Endodermal cell (in vitro differentiated cells): ENCODE measurements at places on chromosomes 11 and 22. TPM values are rescaled to one million over a fixed set of nuclear protein-coding genes. Genes with fewer than 3 reads are reported as not detected.

The CARD18 gene
- not detected in 2 replicates for total RNA-seq

The TXN2 gene
- total RNA-seq: 52.9 to 57.7 TPM (median 56.3 TPM) in 3 replicates

GRCh38 chr11:57230791-57231538 is 6.1 kb downstream of the APLNR start:
- DNase-seq: peak; percentile 77

The PRR5L gene
- total RNA-seq: 5.0 to 18.4 TPM (median 7.2 TPM) in 3 replicates

The PTPRCAP gene
- 0.49 TPM in 1 of 3 replicates, not detected in the others for total RNA-seq

- no peak for DNase-seq
Measured at GRCh38 chr11:125210066-125210465, 45.5 kb downstream of the PKNOX2 start.

GRCh38 chr11:78797559-78797958 is 222.9 kb upstream of the NARS2 start:
- DNase-seq: no peak

DNA sequence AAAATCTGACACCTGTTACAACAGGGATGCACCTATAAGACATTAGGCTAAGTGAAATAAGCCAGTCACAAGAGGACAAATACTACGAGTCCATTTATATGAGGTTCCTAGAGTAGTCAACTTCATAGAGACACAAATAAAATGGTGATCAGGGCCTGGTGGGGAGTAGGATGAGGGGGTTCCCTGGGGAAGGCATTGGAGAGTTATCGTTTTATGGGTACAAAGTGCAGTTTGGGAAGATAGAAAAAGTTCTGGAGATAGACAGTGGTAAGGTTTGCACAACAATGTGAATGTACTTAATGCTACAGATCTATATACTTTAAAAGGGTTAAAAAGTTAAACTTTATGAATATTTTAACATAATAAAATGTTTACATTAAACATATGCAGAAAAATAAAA is 31.4 kb upstream of the B3GNT6 start:
- DNase-seq: no peak

DNA sequence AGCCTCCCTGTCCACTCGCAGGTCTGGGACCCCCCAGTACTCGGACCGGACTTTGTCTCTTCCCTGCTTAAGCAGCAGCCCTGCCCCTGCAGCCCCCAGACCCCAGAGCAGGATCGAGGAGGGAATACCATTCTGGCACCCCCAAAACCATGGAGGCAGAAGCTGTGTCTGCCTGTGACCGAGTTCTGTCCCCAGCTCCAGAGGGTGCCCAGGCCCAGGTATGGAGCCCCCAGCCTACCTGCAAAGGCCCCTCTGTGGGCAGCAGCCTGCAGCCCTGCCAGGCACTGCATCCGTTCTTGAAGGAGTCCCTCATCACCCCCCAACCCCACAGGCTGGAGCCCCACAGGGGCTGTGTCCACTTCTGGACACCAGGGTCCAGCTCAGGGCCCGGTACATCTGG is 163.8 kb downstream of the BRD1 start:
- peak; percentile 26 for DNase-seq
